ENCODE measurements at places on chromosomes 1 and 21. TPM values are rescaled to one million over a fixed set of nuclear protein-coding genes. Genes with fewer than 3 reads are reported as not detected.

- no peak for DNase-seq
- peaks cover 57% of the 10 kb centered on the region for H3K36me3 ChIP-seq
- H3K27me3 ChIP-seq = no peaks in the 10 kb centered on the region
Observed at GRCh38 chr1:3465935-3466321, 11.5 kb downstream of the ARHGEF16 start.

The ATP1A4 gene
- not detected for total RNA-seq

DNA sequence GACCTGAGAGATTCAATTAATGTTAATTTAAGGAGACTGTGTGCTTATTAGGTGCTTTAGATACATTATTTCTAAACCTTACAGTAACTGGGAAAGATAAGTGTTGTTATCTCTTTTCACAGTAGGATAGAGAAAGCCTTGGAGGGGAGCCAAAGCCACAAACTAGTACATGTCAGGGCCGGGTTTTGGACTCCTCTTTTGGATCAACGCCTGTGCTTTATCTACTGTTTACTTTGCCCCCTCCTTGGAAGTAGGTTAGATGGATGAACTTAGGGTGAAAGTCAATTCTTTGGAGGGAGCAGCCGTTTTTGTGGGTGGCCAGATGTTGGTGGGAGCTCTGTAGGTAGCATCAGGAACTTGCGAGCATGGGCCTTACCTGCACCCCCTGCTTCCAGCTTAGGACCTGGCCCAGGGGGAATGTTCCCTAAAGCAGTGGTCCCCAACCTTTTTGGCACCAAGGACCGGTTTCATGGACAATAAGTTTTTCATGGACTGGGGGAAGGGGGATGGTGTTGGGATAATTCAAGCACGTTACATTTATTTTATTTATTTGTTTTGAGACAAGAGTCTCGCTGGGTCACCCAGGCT lies 1.7 kb downstream of the HHAT start:
- DNase-seq = no peak
- no peak overlapping the region for H3K4me3 ChIP-seq
- H3K27me3 ChIP-seq = no peaks in the 10 kb centered on the region
- H3K27ac ChIP-seq = no peak overlapping the region
- H3K4me1 ChIP-seq = peaks cover 9% of the 10 kb centered on the region
- no peaks in the 10 kb centered on the region for H3K36me3 ChIP-seq

DNA sequence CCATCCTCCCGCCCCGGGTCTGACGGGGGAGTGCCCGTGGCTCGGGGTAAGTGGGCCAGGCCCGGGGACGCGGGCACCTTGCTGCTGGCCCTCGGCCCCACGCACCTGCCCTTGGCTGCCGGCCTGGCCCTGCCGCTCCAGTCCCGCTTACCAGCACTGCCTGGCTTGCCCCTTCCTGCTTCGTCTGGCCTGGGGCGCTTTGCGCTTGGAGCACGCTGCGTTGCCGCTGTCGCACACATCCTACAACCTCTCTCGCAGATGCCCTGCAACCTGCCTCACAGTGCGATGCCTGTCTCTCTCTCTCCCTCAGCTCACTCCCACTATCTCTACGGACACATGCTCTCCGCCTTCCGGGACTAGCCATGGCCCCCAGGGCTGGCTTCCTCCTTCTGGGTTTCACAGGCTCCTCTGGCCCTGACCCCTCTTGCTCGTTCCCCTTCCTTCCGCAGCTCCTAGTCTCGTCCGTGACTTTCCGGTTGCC lies 9.7 kb downstream of the MYOG start:
- no peaks in the 10 kb centered on the region for H3K27me3 ChIP-seq
- peaks cover 7% of the 10 kb centered on the region for H3K4me1 ChIP-seq
- no peak overlapping the region for H3K27ac ChIP-seq
- no peak for DNase-seq
- no peaks in the 10 kb centered on the region for H3K36me3 ChIP-seq

- no peak overlapping the region for H3K27ac ChIP-seq
- no peaks in the 10 kb centered on the region for H3K27me3 ChIP-seq
- no peaks in the 10 kb centered on the region for H3K4me1 ChIP-seq
- no peak for DNase-seq
Observed at GRCh38 chr1:54011316-54012007, 6.5 kb downstream of the LDLRAD1 start.

The HTR6 gene
- 0.88 TPM for total RNA-seq

DNA sequence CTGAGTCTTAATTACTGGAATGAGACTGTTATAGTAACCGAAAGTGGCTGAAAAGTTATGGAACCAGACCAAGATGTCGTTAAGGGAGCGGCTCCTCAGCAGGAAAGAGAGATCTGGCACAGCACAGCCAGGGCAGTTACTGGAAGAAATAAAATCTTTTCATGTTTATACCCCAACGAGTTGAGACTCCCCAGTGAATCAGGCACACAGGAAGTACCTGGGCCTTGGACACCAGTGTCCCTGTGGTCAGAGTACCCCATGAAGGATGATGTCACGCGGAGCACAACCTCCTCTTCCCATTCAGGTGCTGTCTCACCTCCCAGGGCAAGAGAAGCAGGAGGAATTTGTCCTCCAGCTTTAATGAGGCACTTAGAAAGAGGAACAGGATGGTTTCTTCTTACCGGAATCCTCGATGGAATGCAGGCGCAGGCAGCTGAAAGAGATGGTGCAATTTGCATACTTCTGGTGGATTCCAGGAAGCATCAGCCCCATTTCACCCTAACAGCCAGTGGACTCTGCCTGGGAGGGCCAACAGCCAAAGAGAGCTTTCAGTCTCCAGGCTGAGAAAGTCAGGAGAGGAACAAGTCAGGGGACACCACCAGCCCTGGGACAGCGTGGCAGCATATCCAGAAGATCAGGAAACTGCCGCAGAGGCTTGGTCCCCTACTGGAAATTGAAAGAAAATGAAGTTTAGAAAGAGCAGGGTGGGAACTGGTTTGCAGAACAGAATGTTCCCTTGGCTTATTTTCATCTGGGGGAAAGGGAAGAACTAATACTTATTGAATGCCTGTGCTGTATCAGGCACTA lies 35.9 kb upstream of the CTTNBP2NL start:
- H3K4me3 ChIP-seq = no peak overlapping the region
- H3K27ac ChIP-seq = peak overlapping the region; percentile 77
- H3K4me1 ChIP-seq = no peaks in the 10 kb centered on the region

GRCh38 chr21:45603481-45603880 lies 40.0 kb upstream of the PCBP3 start:
- H3K27ac ChIP-seq = no peak overlapping the region
- DNase-seq = no peak
- H3K4me1 ChIP-seq = no peaks in the 10 kb centered on the region

- no peak overlapping the region for H3K4me3 ChIP-seq
- H3K4me1 ChIP-seq = no peaks in the 10 kb centered on the region
- no peaks in the 10 kb centered on the region for H3K27me3 ChIP-seq
- H3K27ac ChIP-seq = no peak overlapping the region
- DNase-seq = no peak
Observed at GRCh38 chr1:61572046-61572445, 152.9 kb downstream of the TM2D1 start.

The ACADM gene
- 138 TPM for total RNA-seq

The USH2A gene
- total RNA-seq = not detected

- no peaks in the 10 kb centered on the region for H3K4me1 ChIP-seq
- no peaks in the 10 kb centered on the region for H3K27me3 ChIP-seq
- H3K27ac ChIP-seq = no peak overlapping the region
- DNase-seq = no peak
Observed at GRCh38 chr1:219337588-219337987, 163.9 kb downstream of the LYPLAL1 start.

The CA14 gene
- total RNA-seq = not detected

The NID1 gene
- 20.5 TPM for total RNA-seq

- H3K4me3 ChIP-seq = no peak overlapping the region
- H3K27ac ChIP-seq = no peak overlapping the region
Observed at GRCh38 chr1:4801192-4801924, 146.9 kb downstream of the AJAP1 start.

- H3K36me3 ChIP-seq = no peaks in the 10 kb centered on the region
- DNase-seq = no peak
Observed at GRCh38 chr1:121558514-121558913, 373.7 kb downstream of the SRGAP2C start.

DNA sequence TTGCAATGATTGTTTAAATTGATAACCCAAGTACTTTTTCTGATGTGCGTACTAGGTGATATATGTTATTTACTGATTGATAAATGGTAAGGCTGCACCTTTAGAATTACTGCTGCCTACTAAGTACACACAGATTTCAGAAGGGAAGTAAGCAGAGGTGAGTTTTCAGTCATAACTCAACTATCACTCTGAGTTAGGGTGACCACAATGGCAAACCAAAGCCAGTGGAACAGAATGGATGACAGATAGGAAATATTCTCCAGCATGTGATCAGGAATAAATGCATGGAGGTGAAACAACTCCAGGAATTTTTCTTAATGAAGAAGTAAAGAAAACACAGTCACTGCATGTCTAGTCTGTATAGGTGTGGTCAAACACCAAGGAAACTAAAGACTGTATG lies 7.5 kb upstream of the KCNJ15 start:
- no peak overlapping the region for H3K27ac ChIP-seq
- no peaks in the 10 kb centered on the region for H3K4me1 ChIP-seq
- no peak overlapping the region for H3K4me3 ChIP-seq
- no peak for DNase-seq

GRCh38 chr1:246527402-246528088 lies 20.5 kb upstream of the SMYD3 start:
- DNase-seq = no peak
- no peaks in the 10 kb centered on the region for H3K4me1 ChIP-seq
- H3K27ac ChIP-seq = no peak overlapping the region
- no peaks in the 10 kb centered on the region for H3K36me3 ChIP-seq
- no peaks in the 10 kb centered on the region for H3K27me3 ChIP-seq
